ENCODE measurements at places on chromosomes 1 and 21.

- no peak for DNase-seq
These were observed 124.2 kb upstream of the LYPLAL1 start for GRCh38 chr1:219049501-219049900.

GRCh38 chr1:86846164-86846647 lies 67.7 kb downstream of the SELENOF start:
- DNase-seq: peak; percentile 96

- DNase-seq: no peak
These were observed 57.6 kb upstream of the KIF1B start for GRCh38 chr1:10152709-10153284.

GRCh38 chr1:95650631-95651030 lies 416.6 kb downstream of the RWDD3 start:
- DNase-seq: no peak

- no peak for DNase-seq
These were observed 61.1 kb upstream of the C1orf87 start for GRCh38 chr1:60134716-60135115.

GRCh38 chr1:17741052-17741451 lies 14.1 kb upstream of the ACTL8 start:
- no peak for DNase-seq
